ENCODE measurements at places on chromosomes 6 and 20. TPM values are rescaled to one million over a fixed set of nuclear protein-coding genes. Genes with fewer than 3 reads are reported as not detected.

GRCh38 chr6:56692523-56693245 is 50.0 kb upstream of the DST start:
- ATAC-seq = no peak

DNA sequence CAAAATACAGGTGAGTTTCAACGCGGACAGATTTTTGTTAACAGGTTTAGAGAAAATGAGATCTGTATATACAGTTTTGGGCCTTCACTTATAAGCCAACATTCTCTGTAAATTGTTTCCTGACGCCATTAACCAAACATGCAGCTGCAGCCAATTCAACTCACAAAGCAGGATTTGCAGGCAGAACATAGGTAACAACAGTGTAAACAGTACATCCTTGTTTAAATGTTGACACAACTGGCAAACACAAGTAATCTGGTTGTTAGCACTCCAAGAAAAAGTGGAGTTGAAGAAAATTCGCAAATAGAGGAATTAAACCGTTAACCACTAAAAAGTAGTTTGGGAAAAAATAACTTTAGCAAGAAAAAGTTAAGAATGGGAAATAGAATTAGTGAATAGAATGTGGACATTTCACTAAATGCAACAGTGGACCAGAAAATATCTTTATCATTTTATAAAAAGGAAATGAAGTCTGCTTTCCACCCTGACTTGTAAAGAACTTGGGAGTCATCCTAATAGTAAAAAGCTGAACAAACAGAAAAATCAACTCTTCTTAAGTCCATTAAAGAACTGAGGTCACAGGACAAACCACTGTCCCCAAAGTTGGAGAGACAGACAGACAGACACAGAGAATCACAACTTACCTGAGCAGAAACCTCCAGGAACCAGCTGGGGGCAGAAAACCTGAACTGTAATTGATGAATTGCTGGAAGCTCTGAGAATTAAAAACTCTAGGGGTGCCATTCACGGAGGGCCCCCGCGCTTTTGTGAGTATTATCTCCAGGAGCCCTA is 10.1 kb downstream of the SMIM28 start:
- no peak for ATAC-seq

GRCh38 chr6:15793826-15794225 is 131.0 kb upstream of the DTNBP1 start:
- no peak for ATAC-seq

- ATAC-seq = no peak
Observed at GRCh38 chr6:107408714-107409113, 50.6 kb downstream of the PDSS2 start.

GRCh38 chr6:1947922-1948321 is 297.5 kb downstream of the GMDS start:
- no peak for ATAC-seq

The SRMS gene
- 0.11 TPM for total RNA-seq

The FABP7 gene
- total RNA-seq = 45.5 TPM

DNA sequence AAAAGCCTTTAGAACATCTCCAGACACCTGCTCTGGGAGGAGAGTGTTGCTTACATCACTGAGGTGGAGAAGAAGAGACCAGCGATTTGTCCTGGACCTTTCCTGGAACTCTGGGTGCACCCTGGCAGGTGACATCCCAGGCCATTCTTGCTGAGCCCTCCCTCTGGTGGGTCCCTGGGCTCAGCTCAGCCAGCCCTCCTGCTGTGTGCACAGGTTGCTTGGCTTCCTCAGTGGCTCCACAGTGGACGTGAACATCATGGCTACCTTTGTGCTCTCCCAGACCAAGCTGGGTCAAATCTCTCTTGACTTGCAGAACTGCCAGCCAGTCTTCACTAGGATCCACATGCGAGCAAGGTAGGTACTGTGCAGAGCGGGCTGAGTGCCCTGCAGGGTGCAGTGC is 19.9 kb upstream of the BPIFA2 start:
- ATAC-seq = no peak

The PIM1 gene
- 18.8 TPM for total RNA-seq

- no peak for ATAC-seq
Observed at GRCh38 chr20:53085720-53086119, 113.6 kb downstream of the TSHZ2 start.

The CRYBG1 gene
- 0.73 TPM for total RNA-seq

The KCNG1 gene
- total RNA-seq = 5.7 TPM

- ATAC-seq = no peak
Observed at GRCh38 chr6:123629258-123629941, 7.3 kb downstream of the TRDN start.

- ATAC-seq = no peak
Observed at GRCh38 chr6:136031982-136032381, 180.5 kb downstream of the PDE7B start.

DNA sequence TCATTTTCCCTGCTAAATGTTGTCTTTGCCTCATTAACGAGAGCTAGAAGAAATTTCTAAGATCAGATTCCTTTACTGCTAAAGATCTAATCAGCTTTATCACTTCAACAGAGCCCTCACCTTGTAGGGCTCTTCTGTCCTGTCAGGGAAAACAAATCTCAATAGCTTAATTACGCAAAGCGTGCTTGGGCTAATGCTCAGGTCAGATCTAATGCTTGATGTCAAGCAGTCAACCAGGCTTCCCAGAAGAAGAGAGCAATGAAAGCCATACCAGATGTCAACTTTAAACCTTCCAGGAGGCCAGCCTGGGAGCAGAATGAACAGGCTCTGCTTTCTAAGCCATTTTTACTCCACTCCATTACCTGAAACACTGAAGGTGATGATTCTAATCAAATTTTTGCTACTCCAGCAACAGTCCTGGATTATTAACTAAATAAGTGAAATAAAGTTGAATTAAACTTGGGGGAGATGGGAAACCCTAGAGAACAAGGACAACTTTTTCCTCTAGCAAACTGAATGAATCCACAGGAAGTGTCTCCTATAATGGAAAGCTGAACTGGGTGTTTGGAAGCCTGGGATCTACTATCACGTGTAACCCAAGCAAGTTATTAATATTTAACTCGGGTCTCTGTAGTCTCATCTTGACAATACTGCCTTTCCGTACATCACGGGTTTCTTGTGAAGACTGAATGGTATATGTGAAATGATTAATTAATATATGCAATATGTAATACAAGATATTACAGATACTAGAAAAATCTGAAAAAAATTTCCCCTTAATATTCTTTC is 273.7 kb downstream of the PTPRK start:
- ATAC-seq = no peak

The WFDC12 gene
- total RNA-seq = not detected

The BCAS4 gene
- 3.3 TPM for total RNA-seq

GRCh38 chr6:141388666-141389065 is 744.1 kb upstream of the GJE1 start:
- ATAC-seq = no peak

DNA sequence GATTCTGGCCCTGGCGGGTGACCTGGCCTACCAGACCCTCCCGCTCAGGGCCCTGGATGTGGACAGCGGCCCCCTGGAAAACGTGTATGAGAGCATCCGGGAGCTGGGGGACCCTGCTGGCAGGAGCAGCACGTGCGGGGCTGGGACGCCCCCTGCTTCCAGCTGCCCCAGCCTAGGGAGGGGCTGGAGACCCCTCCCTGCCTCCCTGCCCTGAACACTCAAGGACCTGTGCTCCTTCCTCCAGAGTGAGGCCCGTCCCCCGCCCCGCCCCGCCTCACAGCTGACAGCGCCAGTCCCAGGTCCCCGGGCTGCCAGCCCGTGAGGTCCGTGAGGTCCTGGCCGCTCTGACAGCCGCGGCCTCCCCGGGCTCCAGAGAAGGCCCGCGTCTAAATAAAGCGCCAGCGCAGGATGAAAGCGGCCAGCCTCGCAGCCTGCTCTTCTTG is 868 bp upstream of the SLC2A4RG start:
- no peak for ATAC-seq

DNA sequence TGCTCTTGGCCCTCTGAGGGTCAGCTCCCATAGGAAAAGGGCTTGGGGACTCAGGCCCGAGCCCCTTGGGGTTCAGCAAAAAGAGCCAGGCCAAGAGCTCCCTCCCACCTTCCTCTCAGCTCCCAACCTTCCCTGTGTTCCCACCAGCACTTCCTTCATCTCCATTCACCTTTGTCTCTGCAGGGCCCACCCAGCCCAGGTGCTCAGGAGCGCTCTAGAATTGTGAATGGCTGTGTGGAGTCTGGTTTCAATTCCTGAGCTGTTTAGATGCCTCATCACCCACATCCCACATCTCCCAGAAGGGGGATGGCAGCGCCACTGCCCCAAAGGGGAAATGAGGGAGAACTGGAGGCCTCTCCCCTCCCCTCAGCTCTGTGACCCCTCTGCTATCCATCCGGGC is 7.7 kb downstream of the GRM4 start:
- no peak for ATAC-seq

GRCh38 chr6:50264995-50265571 is 215.4 kb upstream of the DEFB112 start:
- ATAC-seq = no peak

The OR2B6 gene
- total RNA-seq = not detected

The EYA4 gene
- total RNA-seq = 2.1 TPM

DNA sequence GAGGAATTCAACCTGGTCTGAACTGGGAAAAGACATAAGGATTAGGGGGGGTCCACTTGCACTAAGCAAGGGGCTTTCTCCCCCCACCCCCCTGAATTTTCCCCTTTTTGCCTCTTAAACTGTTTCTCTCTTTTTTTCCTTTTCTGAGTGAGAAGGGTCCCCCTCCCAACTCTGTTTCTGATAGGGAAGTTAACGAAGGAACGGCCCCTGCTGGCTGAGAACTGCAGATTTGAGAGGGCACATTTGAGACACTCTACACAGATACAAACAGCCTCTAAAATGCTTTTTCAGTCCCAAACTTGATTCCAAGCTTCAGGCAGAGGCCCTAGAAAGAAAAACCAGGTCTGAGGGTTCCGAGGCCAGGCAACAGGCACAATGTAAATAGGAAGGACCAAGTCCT is 91.7 kb downstream of the JARID2 start:
- ATAC-seq = no peak

GRCh38 chr20:2814587-2815051 is at the start of gene C20orf141:
C20orf141 (plus strand) TSS chr20:2814987; CDS start chr20:2815185, 198 bp downstream.
- no peak for ATAC-seq

GRCh38 chr20:34524426-34524825 is 8.2 kb downstream of the DYNLRB1 start:
- no peak for ATAC-seq

DNA sequence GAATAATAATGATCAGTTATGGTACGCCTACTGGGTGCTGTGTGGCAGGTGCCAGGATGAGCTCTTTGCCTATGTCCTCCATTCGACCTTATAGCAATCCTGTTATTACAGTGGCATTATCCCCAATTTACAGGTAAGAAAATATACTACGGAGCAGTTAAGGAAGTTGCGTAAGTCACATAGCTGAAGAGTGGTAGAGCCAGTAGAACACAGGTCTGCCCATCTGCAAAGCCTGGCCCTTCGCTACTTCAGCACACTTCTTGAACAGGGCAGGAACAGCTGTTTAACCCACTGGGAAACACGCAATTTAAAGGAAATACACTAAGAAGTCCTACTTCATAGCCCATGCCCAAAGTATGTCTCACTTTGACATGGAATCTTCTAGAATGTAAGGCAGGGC is 91.8 kb downstream of the PXDC1 start:
- ATAC-seq = no peak

The NHLRC1 gene
- total RNA-seq = 2.0 TPM

- ATAC-seq = no peak
Observed at GRCh38 chr6:30778001-30778635, 33.8 kb upstream of the IER3 start.

The HM13 gene
- total RNA-seq = 58.5 TPM

The NT5E gene
- 22.6 TPM for total RNA-seq

The PDSS2 gene
- 6.5 TPM for total RNA-seq

- ATAC-seq = no peak
Observed at GRCh38 chr6:5990786-5991185, 15.9 kb downstream of the NRN1 start.

The HRH3 gene
- total RNA-seq = 1.4 TPM

GRCh38 chr20:13581451-13581850 is 57.3 kb downstream of the TASP1 start:
- no peak for ATAC-seq

GRCh38 chr6:107801173-107801886 is 22.8 kb downstream of the SCML4 start:
- ATAC-seq = no peak

The CDH4 gene
- total RNA-seq = 2.4 TPM

The GPLD1 gene
- 6.3 TPM for total RNA-seq

DNA sequence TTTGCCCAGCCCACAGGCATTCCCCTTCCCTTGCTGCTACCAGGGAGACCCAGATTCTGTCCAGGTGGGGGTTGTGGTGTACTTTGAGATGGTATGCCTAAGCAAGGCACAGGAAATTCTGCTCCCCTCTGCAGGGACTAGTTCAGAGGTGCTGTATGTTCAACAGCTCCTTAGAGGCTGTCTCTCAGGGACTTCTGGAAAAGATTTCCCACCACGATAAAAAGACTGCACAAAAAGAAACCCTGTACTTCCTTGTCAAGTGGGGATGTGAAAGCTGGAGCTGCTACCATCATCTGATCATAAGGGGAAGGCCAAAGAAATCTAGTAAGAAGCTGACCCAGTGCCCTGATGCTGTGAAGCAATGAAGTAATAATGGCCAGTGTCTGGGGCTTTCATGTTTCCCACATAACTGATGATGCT is 51.5 kb upstream of the SMIM29 start:
- no peak for ATAC-seq

DNA sequence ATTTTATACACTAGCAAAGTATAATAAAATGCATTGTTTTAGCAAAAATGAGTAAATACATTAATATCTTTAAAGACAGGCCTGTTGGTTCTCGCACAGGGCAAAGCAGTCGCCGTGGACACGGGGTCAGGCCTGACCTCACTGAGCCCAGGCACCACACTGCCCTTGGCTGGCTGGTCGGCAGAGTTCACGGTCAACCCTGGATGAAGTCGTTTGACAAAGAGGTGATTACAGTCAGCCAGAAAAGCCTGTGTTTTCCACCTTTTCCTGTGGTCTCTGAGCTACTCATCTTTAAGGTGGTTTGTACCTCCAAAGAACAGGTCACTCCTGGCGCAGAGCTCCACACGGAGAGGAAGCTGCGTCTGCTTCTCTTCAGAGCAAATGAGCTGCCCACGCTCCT is 191.5 kb downstream of the DLL1 start:
- ATAC-seq = no peak

- no peak for ATAC-seq
Observed at GRCh38 chr20:23547613-23548012, 20.7 kb downstream of the CST9L start.

The HLA-DMB gene
- total RNA-seq = 1.8 TPM

The PTCRA gene
- total RNA-seq = not detected

- ATAC-seq = no peak
Observed at GRCh38 chr6:73832313-73832712, 136.3 kb downstream of the CD109 start.

The ZNF165 gene
- 0.69 TPM for total RNA-seq

Data from motor neuron (in vitro differentiated cells).